A549 treated with RU486 at 1 μM for 4 hours (cell line): ENCODE measurements at places on chromosomes 16 and 17. TPM values are rescaled to one million over a fixed set of nuclear protein-coding genes. Genes with fewer than 3 reads are reported as not detected.

PRAC1 gene
- total RNA-seq, result not detected in 5 replicates

PIRT gene
- total RNA-seq, result not detected in 5 replicates

HIC1 gene
- total RNA-seq, result 0.96 to 1.8 TPM (median 1.6 TPM) in 5 replicates

TP53TG3D gene
- 0.68 to 1.7 TPM (median 1.00 TPM) in 5 replicates for total RNA-seq

HSPB9 gene
- not detected in 5 replicates for total RNA-seq

TRPV3 gene
- 0.22 to 0.34 TPM (median 0.31 TPM) in 5 replicates for total RNA-seq

HSD17B1 gene
- total RNA-seq, result 0.74 to 1.6 TPM (median 1.2 TPM) in 5 replicates

CMTM2 gene
- not detected in 5 replicates for total RNA-seq

SCIMP gene
- not detected in 5 replicates for total RNA-seq

ZG16B gene
- total RNA-seq, result 0.73 to 1.3 TPM (median 0.93 TPM) in 5 replicates

CCP110 gene
- 5.8 to 12.6 TPM (median 11.3 TPM) in 5 replicates for total RNA-seq

KRT33A gene
- total RNA-seq, result not detected in 5 replicates

PRDM7 gene
- total RNA-seq, result 0.03 TPM in 1 of 5 replicates, not detected in the others

ENPP7 gene
- total RNA-seq, result not detected in 5 replicates

CAPNS2 gene
- total RNA-seq, result not detected in 5 replicates

GLIS2 gene
- 22.3 to 32.9 TPM (median 29.9 TPM) in 5 replicates for total RNA-seq

RPRML gene
- 0.48 to 0.84 TPM (median 0.67 TPM) in 5 replicates for total RNA-seq

CTRB1 gene
- total RNA-seq, result not detected in 5 replicates

NQO1 gene
- 2,507 to 2,782 TPM (median 2,607 TPM) in 5 replicates for total RNA-seq

SGCA gene
- 1.1 to 2.3 TPM (median 2.0 TPM) in 4 of 5 replicates, not detected in the other for total RNA-seq

ACSM5 gene
- not detected in 5 replicates for total RNA-seq

PARD6A gene
- 1.2 to 2.1 TPM (median 1.7 TPM) in 5 replicates for total RNA-seq

ARHGDIG gene
- total RNA-seq, result 1.8 to 3.6 TPM (median 2.5 TPM) in 5 replicates

CACNG5 gene
- 0.10 TPM in 1 of 5 replicates, not detected in the others for total RNA-seq

DHX58 gene
- total RNA-seq, result 0.31 to 0.62 TPM (median 0.50 TPM) in 5 replicates

SLC52A1 gene
- total RNA-seq, result 0.41 to 1.00 TPM (median 0.51 TPM) in 5 replicates

RMI2 gene
- total RNA-seq, result 17.3 to 36.5 TPM (median 34.7 TPM) in 5 replicates

RFFL gene
- total RNA-seq, result 47.5 to 55.5 TPM (median 51.1 TPM) in 5 replicates

DBF4B gene
- 24.8 to 31.7 TPM (median 29.4 TPM) in 5 replicates for total RNA-seq

NUDT7 gene
- total RNA-seq, result 3.7 to 7.8 TPM (median 6.0 TPM) in 5 replicates

CD300LB gene
- 0.05 to 0.13 TPM (median 0.07 TPM) in 3 of 5 replicates, not detected in the others for total RNA-seq

HOXB3 gene
- total RNA-seq, result 3.9 to 6.7 TPM (median 4.8 TPM) in 5 replicates

IRX5 gene
- total RNA-seq, result 2.0 to 2.8 TPM (median 2.1 TPM) in 5 replicates

TMEM235 gene
- total RNA-seq, result not detected in 5 replicates

OR1F1 gene
- total RNA-seq, result 0.23 to 0.48 TPM (median 0.29 TPM) in 5 replicates

ZFP3 gene
- total RNA-seq, result 0.71 to 0.99 TPM (median 0.95 TPM) in 5 replicates

FBXL16 gene
- 1.7 to 3.4 TPM (median 2.9 TPM) in 5 replicates for total RNA-seq

SEPTIN1 gene
- total RNA-seq, result 1.2 to 3.0 TPM (median 2.3 TPM) in 5 replicates

GALR2 gene
- total RNA-seq, result 0.87 to 1.8 TPM (median 1.4 TPM) in 5 replicates

HEATR3 gene
- total RNA-seq, result 12.8 to 16.3 TPM (median 14.7 TPM) in 5 replicates

IL17C gene
- total RNA-seq, result not detected in 5 replicates

SLX4 gene
- total RNA-seq, result 3.7 to 5.3 TPM (median 4.4 TPM) in 5 replicates

UTS2R gene
- not detected in 5 replicates for total RNA-seq

CCR7 gene
- total RNA-seq, result 0.64 to 1.3 TPM (median 1.0 TPM) in 5 replicates

KAT2A gene
- 34.9 to 53.3 TPM (median 48.7 TPM) in 5 replicates for total RNA-seq

CDH3 gene
- total RNA-seq, result 0.17 to 0.45 TPM (median 0.29 TPM) in 5 replicates

SP2 gene
- 15.7 to 18.9 TPM (median 18.4 TPM) in 5 replicates for total RNA-seq

DHRS7C gene
- total RNA-seq, result not detected in 5 replicates

SLFN12L gene
- total RNA-seq, result 0.05 TPM in 1 of 5 replicates, not detected in the others

FN3K gene
- 6.6 to 9.1 TPM (median 7.8 TPM) in 5 replicates for total RNA-seq

CLDN6 gene
- 0.19 to 0.74 TPM (median 0.34 TPM) in 5 replicates for total RNA-seq

CCL17 gene
- total RNA-seq, result not detected in 5 replicates

MPP3 gene
- total RNA-seq, result 14.0 to 18.4 TPM (median 17.4 TPM) in 5 replicates

PPL gene
- 1.9 to 2.7 TPM (median 2.4 TPM) in 5 replicates for total RNA-seq

MYL11 gene
- 0.69 to 1.1 TPM in 2 of 5 replicates, not detected in the others for total RNA-seq

EVI2B gene
- total RNA-seq, result 0.09 to 0.15 TPM (median 0.10 TPM) in 3 of 5 replicates, not detected in the others

NPW gene
- total RNA-seq, result 0.92 to 2.0 TPM (median 1.0 TPM) in 4 of 5 replicates, not detected in the other
